ENCODE measurements at places on chromosomes 7 and 10. TPM values are rescaled to one million over a fixed set of nuclear protein-coding genes. Genes with fewer than 3 reads are reported as not detected.

DNA sequence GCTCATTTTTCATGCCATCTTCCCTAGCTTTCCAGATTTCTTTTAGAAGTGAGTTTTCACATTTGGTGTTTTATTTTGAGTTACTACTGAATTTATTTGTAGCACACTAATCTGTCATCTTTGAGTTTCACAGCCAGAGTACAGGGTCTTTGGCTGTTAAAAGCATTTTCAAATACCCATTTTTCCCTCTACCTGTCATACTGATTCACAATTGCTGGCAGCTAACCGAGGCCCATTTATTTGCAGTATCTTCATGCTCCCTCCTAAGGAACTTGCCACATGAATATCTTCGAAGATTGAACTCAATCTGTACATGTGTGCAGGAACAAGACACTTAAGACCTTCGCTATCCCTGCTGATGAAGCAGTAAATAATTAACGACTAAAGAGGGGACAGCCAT is 44.8 kb upstream of the DKK1 start:
- no peak overlapping the region for H3K27ac ChIP-seq
- H3K4me1 ChIP-seq, result no peaks in the 10 kb centered on the region
- no peak overlapping the region for H3K4me3 ChIP-seq
- no peaks in the 10 kb centered on the region for H3K36me3 ChIP-seq

- DNase-seq, result no peak
- H3K4me3 ChIP-seq, result no peak overlapping the region
- no peak overlapping the region for H3K27ac ChIP-seq
- no peaks in the 10 kb centered on the region for H3K4me1 ChIP-seq
Measured at GRCh38 chr10:122450353-122450990, 4.0 kb upstream of the ARMS2 start.

GRCh38 chr7:3568516-3568915 is 267.5 kb downstream of the SDK1 start:
- H3K27ac ChIP-seq, result no peak overlapping the region
- no peak for DNase-seq
- no peaks in the 10 kb centered on the region for H3K36me3 ChIP-seq
- H3K27me3 ChIP-seq, result peaks cover 6% of the 10 kb centered on the region

DNA sequence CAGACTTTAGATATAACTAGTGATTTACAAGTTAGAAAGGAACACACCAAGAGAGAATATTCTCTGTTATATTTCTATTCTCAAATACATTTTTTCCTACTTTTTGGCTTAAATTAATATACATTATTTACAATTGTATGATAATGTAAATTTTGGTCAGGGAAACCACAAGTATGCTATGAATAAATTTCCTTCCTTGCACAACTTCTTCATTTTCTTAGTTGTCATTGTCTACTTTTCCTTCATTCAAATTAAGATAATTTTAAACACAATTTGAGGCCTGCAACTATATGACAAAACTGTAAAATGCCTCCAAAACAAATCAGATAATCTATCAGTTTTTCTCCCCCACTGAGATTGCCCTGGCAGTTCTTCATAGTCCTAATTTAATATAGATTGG is 131.3 kb downstream of the CDK14 start:
- no peaks in the 10 kb centered on the region for H3K4me1 ChIP-seq
- no peaks in the 10 kb centered on the region for H3K27me3 ChIP-seq
- no peaks in the 10 kb centered on the region for H3K36me3 ChIP-seq
- no peak overlapping the region for H3K27ac ChIP-seq
- no peak for DNase-seq
- H3K4me3 ChIP-seq, result no peak overlapping the region

GRCh38 chr7:75010036-75010435 is 45.5 kb downstream of the CASTOR2 start:
- H3K4me3 ChIP-seq, result no peak overlapping the region
- H3K27ac ChIP-seq, result no peak overlapping the region
- no peaks in the 10 kb centered on the region for H3K36me3 ChIP-seq
- DNase-seq, result no peak
- no peaks in the 10 kb centered on the region for H3K4me1 ChIP-seq

DGKI gene
- not detected for total RNA-seq

All from T-cell (primary cell).